Suppressor macrophage (primary cell): ENCODE measurements at places on chromosomes 4 and X.

DNA sequence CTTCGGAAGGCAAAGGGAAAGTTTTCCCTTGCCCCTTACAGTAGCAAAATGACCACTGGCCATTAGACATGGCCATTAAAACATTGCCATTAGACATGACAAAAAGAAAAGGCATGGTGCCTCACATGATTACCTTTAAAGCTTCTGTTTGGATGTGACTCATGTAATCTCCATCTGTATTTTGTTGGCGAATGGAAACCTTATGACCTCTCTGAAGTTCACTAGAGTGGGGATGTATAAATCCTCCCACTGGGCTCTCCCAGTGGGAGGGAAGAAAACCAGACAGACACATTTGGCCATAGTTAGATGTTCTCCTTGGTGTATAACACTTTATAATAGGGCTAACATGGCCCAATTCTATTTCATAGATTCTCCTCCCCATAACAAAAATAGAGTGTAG, 152.6 kb downstream of the MAGEB17 start:
- DNase-seq, result no peak

DNA sequence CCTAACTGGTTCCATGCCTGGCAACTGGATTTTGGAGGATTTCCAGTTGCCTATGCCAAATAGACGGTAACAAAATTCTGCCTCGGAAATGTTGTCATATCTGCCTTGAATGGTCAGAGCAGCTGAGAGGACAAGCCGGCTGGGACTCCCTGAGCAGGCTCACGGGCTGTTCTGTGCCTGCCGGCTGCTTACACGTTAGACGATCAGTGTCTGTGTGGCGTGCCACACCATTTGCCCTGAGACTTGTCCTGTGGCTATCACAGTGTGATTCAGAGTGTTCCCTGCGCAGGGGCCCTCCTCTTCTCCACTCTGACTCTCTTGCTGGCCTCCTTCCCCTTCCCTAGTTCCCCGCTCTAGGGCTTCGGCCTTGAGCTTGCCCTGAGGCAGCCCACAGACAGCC, 42.4 kb downstream of the RAI2 start:
- DNase-seq, result no peak

- no peak for DNase-seq
Measured at GRCh38 chr4:174856926-174857800, 28.1 kb upstream of the GLRA3 start.

- no peak for DNase-seq
Measured at GRCh38 chr4:148216866-148217814, 225.1 kb downstream of the NR3C2 start.

DNA sequence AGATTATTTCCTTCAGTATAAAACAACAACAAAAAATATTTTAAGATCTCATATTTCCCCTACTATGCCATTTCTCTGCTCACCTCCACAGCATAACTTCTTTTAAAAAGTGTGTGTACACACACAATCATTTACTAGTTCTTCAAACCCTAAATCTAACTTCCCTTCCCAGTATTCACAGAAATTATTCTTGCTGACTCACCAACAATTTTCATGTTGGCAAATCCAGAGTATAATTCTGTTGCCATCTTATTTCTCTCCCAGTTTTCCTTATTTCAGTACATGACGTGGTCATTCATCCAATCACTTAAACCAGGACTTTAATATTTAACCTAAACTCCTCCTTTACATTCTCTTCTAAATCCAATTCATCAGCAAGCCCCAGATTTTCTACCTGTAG, 11.4 kb upstream of the RAP1GDS1 start:
- DNase-seq, result no peak

DNA sequence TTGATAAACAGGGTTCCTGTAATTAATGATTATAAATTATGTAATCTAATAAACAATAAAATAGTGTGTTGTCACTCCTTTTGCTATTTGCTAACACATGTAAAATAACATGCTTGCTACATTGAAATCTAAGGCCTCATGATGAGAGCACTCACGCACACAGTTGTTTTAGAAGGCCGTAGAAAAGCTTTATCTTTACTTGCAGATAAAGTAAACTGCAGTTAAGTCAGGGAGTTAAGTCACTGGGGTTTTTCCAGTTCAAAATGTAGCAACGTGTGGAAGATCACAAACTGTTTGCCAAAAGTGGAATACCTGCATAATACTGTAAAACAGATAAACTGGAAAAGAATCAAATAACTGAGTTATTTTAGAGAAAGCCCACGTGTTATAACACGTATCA, 187.3 kb upstream of the PACRGL start:
- DNase-seq, result no peak

DNA sequence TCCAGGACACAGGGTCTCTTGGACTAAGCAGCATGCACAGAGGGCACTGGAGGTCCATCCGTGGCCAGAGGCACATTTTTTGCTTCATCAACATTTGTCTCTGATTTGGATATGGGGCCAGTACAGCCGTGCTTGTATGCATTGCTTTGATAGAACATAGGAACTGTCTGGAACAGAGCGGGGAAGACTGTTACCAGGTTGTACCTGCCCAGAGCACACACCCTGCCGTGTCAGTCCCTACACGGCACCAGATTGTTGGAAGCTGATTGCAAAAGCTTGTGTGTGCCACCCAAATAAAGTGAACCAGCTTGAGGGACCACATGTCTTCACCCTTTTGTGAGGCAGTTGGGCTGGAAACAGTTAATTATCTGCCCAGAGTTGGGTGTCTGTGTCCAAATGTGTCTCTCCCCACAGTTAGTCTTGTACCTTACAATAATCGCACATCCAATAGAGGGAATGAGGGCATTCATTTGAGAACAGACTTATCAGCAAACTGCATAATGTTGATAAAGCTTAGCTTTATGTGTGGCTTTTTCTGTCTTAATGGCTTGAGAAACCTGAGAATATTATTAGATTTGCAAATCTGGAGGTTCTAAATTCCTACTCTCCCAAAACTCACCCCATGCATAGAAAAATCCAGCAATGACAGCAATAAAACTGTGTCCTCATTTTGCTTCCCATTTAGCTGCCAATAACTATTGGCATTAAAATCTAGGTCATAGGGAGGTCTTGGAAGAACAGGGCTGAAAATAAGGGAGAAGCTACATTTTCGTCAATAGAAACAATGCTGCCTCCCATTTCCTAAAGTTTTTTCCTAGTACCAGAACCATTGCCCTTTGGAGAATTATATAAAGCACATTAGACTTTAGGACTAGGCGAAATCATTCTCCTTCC, 21.2 kb downstream of the KLF3 start:
- DNase-seq, result no peak

DNA sequence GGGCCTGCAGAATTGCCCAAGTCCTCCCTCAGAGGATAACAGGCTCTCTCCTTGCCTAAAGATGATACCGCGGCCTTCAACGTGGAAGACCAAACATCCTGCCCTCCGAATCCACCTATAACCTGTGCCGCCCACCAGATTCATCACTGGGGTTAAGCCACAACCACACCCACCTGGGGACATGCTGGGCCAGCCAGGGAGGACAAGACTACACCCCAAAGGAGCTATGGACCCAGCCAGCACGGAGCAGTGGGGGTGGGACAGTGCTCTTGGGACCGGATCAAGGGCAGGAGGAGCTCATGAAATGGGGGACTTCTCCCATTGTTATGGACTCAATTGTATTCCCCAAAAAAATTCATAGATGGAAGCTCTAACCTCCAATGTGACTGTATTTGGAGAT, 6.8 kb upstream of the MAN2B2 start:
- no peak for DNase-seq

GRCh38 chrX:120769576-120770341, 105.9 kb downstream of the CT47B1 start:
- DNase-seq, result peak; percentile 49
